RWPE2 (cell line): ENCODE measurements at places on chromosomes 1 and 21.

- DNase-seq, result no peak
These were observed 2.0 kb downstream of the TMEM63A start for GRCh38 chr1:225880222-225880588.

DNA sequence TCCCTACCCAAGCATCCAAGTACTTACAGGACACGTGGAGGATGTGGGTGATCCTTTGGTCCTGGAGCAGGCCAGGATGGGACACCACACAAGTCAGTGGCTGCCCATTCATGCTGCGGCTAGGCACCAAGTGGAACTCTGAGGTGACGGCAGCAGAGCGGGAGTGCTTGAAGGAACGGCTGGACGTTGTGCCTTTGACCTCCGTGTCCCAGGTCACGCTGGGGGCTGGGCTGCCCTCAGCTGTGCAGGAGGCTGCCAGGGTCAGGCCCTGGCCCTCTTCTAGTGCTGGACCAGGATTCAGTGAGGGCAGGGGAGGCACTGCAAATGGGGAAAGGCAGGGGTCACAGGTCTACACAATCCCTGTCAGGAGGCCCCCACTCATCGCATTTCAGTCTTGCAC is 7.7 kb upstream of the ARHGAP30 start:
- no peak for DNase-seq

- no peak for DNase-seq
These were observed 39.3 kb downstream of the MTARC1 start for GRCh38 chr1:220825819-220826551.

GRCh38 chr1:101065575-101065974 is 40.0 kb upstream of the DPH5 start:
- no peak for DNase-seq

DNA sequence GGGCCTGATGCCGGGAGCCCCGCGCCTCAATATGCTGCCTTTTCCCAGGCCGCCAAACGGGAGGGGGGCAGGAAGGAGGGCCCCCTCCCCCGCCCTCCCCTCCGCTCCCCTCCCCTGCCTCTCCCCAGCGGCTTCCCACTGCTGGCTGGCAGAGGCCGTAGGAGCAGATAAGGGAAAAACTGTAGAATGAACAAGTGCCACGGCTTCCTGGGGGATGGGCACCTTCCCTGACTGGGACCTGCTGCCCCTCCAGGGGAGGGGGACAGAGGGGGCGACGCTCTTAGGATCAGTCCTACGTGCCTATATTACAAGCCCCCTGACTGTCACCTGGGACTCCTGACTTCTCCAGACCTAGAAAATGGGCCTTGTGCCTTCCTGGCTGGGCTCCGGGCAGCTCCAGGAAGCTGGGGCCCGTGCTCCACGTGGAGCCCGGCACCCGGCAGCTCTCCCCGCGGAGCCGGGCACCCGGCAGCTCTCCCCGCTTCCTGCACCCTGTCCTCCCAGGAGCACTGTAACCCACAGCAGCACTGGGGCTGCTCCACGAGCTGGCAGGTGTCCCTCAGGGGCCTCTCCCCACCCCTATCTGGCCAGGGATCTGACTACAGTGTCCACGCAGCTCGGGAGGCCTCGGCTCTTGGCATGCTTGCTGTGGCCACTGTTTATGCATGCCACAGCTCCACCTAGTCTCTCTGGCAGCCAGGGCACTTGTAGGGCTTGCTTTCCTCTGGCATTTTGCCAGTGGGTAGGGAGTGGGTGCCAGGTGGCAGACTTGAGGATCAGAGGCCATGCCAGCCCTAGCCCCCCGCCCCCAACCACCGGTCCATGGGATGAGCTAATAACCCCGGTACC is 674 bp upstream of the HES5 start:
- no peak for DNase-seq

- no peak for DNase-seq
These were observed 35.5 kb upstream of the ZC3H12A start for GRCh38 chr1:37438869-37439343.

DNA sequence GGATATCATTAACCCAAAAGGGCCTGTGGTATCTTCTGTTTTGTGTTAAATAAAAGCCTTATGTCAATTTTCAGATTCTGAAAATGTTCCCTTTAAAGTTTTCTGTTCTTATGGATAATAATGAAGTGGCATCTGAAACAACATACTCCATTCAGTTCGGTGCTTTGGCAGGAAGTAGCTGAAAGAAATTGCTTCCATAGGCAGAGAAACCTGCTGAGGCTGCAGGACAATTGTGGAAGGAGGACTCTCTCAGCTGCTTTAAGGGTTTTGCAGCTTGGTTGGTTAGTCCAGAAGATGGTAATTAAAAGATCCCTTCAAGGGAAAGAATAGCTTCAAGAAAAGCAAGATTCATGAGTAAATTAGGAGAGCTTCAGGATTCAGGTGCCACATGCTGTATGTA is 30.5 kb upstream of the NRIP1 start:
- DNase-seq, result no peak

DNA sequence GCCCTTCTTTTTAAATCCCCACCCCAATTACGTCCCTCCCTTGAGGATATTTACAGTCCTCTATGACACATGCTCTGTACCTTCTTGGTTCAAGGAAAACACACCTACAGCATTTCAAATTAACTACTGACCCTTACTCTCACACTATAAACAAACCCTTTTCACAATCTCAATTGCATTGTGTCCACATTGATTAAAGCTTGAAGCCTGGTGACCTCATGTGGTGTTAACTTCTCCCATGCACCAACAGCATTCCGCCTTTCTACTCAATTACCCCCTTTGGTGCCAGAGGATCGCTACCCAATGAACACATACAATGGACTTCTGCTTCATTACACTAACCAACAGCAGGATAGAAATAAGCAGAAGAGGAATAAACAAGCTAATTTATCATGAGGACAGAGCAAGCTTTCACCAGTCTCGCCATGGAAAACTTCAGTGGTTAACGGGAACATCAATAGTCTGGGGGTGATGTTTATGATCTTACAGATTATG is 15.2 kb downstream of the WLS start:
- no peak for DNase-seq

- DNase-seq, result no peak
These were observed 256.8 kb upstream of the NFIA start for GRCh38 chr1:60825593-60825992.

- DNase-seq, result no peak
These were observed 144.2 kb downstream of the LYPLAL1 start for GRCh38 chr1:219317762-219318353.

DNA sequence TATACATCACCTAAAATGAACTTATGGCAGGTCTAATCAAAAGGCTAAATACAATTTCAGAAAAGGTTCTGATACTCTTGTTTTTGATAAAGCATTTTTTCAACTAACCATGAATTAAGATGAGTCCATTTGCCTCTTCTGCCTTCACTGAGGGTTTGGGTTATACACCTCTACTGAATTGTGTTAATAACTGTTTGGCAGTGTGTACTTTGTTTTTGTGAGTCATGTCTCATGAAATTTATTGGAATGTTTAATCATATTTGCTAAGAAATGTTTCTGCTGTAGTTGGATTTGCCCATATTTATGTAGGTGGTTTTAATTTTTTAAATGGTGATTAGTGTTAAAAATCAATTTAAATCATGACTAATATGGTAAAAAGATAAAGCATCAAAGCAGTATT is 190.5 kb downstream of the HS2ST1 start:
- no peak for DNase-seq
